T-helper 2 cell treated with Interferon-gamma antibody and Interleukin-4, amounts not matched to agents 100 ng/mL and 5 ng/mL, for 36 hours (primary cell): ENCODE measurements at places on chromosomes 12 and 14. TPM values are rescaled to one million over a fixed set of nuclear protein-coding genes. Genes with fewer than 3 reads are reported as not detected.

Gene RDH12
- total RNA-seq = not detected in 2 replicates

Gene C12orf54
- not detected in 2 replicates for total RNA-seq

Gene PZP
- total RNA-seq = not detected in 2 replicates

Gene TPH2
- not detected in 2 replicates for total RNA-seq

Gene KRT82
- total RNA-seq = not detected in 2 replicates

Gene SGPP1
- 19.2 and 19.3 TPM in 2 replicates for total RNA-seq

Gene TMEM30B
- total RNA-seq = 0.16 and 0.25 TPM in 2 replicates

Gene PPP1R13B
- total RNA-seq = 8.9 and 10.3 TPM in 2 replicates

Gene SLC2A14
- 0.18 TPM in 1 of 2 replicates, not detected in the other for total RNA-seq

Gene SIX1
- total RNA-seq = 0.14 and 0.25 TPM in 2 replicates

Gene RPS6KA5
- total RNA-seq = 50.5 and 52.3 TPM in 2 replicates

Gene PLA2G1B
- total RNA-seq = not detected in 2 replicates
